CD4-positive, alpha-beta T cell treated with Interleukin-15 for 4 hours (primary cell): ENCODE measurements at places on chromosomes 4 and X.

DNA sequence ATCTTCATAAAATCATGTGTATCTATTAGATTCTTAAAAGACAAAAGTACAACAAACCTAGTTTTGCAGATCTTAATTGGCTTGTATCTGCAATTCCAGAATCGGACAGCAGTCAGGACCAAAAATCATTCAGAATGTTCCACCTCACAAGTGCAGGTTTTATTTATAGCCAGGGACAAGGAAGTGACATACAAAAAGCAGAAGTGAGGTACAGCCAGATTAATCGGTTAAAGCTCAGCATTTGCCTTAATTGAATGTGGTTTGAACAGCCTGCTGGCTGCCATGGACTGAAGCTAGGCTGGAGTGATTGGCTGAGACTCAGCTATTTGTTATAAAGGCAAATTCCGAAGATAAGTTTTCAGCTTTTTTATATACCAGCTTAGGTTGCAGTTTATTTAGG is 932.6 kb downstream of the C4orf33 start:
- no peak for DNase-seq

DNA sequence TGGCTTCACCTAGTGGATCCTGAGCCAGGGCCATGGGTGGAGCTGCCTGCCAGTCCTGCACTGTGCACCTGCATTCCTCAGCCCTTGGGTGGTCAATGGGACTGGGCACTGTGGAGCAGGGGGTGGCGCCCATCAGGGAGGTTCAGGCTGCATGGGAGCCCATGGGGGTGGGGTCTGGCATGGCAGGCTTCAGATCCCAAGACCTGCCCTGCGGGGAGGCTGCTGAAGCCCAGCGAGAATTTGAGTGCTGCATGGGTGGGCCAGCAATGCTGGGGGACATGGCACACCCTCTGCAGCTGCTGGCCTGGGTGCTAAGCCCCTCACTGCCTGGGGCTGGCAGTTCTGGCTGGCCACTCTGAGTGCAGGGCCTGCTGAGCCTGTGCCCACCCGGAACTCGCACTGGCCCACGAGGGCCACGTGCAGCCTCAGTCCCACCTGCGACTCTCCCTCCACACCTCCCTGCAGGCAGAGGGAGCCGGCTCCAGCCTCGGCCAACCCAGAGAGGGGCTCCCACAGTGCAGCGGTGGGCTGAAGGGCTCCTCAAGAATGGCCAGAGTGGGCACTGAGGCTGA is 270.0 kb downstream of the CENPC start:
- no peak for DNase-seq

DNA sequence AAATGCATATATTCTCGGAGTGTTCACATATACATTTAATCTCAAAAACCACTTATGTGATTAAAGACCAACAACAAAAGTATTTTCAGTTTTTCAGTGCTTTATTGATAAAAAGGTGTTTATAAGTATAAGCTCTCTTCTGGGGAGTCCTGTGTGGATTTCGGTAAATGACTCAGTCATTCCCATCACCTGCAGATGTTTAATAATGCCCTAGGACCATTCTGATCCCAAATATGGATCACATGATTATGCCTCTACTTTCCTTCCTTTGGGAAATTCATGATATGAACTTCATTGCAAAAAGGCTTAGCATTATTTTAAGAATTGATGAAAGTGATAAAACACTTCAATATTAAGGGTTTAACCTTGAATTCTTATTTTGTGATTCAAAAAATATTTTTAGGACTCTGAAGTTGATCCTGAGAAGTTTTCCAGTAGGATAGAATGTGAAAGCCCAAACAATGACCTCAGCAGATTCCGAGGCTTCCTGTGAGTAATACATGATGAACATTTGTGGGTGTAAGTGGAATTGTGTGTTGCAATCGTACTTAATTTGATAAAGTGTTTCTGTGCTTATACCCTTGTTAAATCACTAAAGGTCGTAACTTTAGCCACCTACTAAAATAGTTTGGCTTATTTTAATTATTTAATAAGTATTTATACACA is 40.2 kb downstream of the ATP10D start:
- DNase-seq, result no peak

- no peak for DNase-seq
Observed at GRCh38 chr4:148016063-148016637, 284.3 kb downstream of the ARHGAP10 start.

DNA sequence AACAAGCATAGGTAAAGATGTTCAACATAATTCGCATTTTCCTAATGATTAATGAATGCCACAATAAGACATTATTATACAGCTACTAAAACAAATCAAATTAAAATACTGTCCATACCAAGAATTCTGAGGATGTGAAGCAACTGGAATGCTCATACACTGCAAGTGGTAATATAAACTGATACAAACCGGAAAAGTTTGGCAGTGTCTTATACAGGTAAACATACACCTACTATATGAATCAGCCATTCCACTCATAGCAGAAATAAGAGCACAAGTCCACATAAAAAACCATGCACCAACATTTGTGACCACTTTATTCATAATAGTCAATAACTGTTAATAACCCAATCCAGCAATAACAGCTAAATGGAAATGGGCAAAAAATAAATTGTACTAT is 79.3 kb downstream of the FBXW7 start:
- no peak for DNase-seq

- DNase-seq, result no peak
Observed at GRCh38 chrX:92270936-92271855, 492.0 kb downstream of the PCDH11X start.
